Tibial nerve (tissue), 4 donors: ENCODE measurements at places on chromosomes 2 and 18.

GRCh38 chr2:162013514-162014475 is 60.2 kb downstream of the DPP4 start:
- H3K4me3 ChIP-seq: no peak overlapping the region
- DNase-seq: no peak
- H3K27me3 ChIP-seq: no peaks in the 10 kb centered on the region
- H3K27ac ChIP-seq: no peak overlapping the region

DNA sequence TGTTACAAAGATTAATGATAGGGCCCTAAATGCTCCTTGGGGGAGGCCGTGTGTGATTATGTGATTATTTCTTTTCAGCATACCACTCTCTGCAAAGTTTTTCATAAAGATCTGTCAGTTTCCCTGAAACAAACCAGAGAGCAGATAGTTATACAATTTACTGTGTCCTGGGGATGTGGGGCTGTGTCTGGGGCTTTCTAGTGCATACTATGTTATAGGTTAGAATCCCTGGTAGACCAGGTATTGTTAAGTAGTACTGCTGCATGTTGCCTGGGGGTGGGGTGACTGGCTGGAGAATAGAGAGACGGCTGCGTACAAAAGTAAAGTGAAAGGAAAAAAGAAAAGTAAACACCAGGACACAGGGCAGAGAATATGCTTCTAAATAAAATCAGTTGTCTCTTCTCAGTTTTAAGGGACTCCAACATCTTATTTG is 3.3 kb upstream of the CCBE1 start:
- no peaks in the 10 kb centered on the region for H3K36me3 ChIP-seq
- H3K27ac ChIP-seq: no peak overlapping the region
- no peak for DNase-seq

- H3K4me3 ChIP-seq: no peak overlapping the region
- no peaks in the 10 kb centered on the region for H3K4me1 ChIP-seq
- H3K27ac ChIP-seq: no peak overlapping the region
- peak; percentile 6 for DNase-seq
Measured at GRCh38 chr2:182616471-182617393, 99.3 kb upstream of the DNAJC10 start.

DNA sequence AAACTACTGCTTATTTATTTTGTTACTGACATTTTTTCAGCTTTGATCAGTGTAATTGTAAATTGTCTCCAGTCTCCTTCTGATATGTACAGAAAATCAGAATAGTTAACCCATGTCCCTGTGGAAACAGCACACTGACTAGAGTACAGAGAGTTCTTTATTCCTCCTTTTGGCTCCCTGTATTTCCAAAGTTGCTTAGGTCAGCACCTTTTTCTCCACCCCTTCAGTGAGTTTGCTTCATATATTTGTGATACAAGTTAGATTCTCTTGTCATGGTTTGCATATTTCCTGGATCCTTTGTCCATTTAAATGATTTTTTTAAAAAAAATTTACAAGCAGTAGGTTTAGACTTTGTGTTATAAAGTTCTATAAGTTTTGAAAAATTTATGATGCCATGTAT is 2051.1 kb upstream of the LRRTM1 start:
- no peak for DNase-seq
- no peak overlapping the region for H3K4me3 ChIP-seq
- no peaks in the 10 kb centered on the region for H3K27me3 ChIP-seq
- no peaks in the 10 kb centered on the region for H3K36me3 ChIP-seq
- H3K4me1 ChIP-seq: no peaks in the 10 kb centered on the region

DNA sequence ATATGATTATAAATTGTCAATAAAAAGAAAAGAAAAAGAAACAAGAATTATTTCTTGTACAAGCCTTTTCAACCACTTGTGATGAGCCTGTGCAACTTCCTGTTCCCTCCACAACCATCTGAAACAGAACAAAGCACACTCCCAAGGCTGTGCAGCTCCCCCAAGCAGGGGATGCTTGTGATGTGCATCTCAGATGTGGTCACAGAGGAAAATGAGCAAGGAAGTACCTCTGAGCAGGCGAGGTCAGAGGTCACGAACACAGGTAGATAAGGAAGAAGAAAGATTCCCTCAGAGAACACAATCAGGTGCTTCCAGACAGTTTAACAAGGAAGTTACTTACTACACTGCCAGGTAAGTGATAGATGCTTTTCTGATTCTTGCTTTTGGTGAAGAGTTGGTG is 274.8 kb upstream of the SLC39A10 start:
- no peak for DNase-seq
- H3K27ac ChIP-seq: no peak overlapping the region
- no peaks in the 10 kb centered on the region for H3K36me3 ChIP-seq
- no peaks in the 10 kb centered on the region for H3K27me3 ChIP-seq
- no peak overlapping the region for H3K4me3 ChIP-seq

GRCh38 chr2:51695531-51695930 is 663.6 kb upstream of the NRXN1 start:
- no peaks in the 10 kb centered on the region for H3K4me1 ChIP-seq
- H3K4me3 ChIP-seq: no peak overlapping the region
- no peaks in the 10 kb centered on the region for H3K27me3 ChIP-seq
- DNase-seq: no peak
- no peak overlapping the region for H3K27ac ChIP-seq

GRCh38 chr2:128454980-128455720 is 136.5 kb upstream of the HS6ST1 start:
- DNase-seq: no peak
- H3K36me3 ChIP-seq: no peaks in the 10 kb centered on the region
- no peaks in the 10 kb centered on the region for H3K27me3 ChIP-seq
- H3K4me1 ChIP-seq: no peaks in the 10 kb centered on the region

GRCh38 chr2:57180042-57180567 is 866.5 kb upstream of the VRK2 start:
- no peak overlapping the region for H3K4me3 ChIP-seq
- H3K27me3 ChIP-seq: no peaks in the 10 kb centered on the region
- no peaks in the 10 kb centered on the region for H3K36me3 ChIP-seq
- H3K27ac ChIP-seq: no peak overlapping the region

DNA sequence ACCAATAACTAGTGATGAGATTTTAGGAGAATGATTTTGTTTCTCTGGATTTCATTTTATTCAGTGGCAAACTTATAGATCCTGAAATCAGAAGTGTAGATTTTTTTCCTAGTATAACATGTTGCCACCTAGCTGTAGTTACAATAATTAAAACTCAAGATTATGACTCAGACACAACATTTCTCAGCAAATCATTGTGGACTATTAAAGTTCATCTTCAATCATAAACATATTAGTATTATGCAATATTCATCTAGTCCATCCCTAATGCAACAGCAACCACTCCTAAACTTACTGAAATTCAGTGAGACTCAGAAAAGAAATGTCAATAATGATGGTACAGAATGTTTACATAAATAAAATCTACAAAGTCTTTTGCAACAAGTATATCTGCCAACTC is 51.3 kb downstream of the USP34 start:
- DNase-seq: no peak
- no peak overlapping the region for H3K4me3 ChIP-seq
- peaks cover 15% of the 10 kb centered on the region for H3K36me3 ChIP-seq
- no peaks in the 10 kb centered on the region for H3K27me3 ChIP-seq

DNA sequence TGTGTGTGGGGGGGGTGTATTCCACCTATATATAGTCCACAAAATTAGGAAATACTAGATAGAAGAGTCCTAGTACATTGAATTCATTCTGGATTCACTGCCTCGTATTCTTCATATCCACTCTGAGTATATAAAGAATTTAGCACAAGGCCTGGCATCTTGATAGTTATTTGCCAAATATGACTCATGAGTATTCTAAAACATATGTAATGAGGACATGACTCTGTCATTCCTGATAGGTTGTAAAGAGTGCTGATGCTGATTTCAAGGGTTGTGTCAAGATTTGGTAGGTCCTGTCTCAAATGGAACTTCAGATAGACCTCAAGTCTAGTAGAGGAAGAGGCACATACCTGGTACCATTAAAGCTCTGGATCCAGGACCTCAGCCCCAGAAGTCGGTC is 173.4 kb upstream of the BOD1L2 start:
- no peak overlapping the region for H3K27ac ChIP-seq
- DNase-seq: no peak
- H3K4me1 ChIP-seq: no peaks in the 10 kb centered on the region
- no peaks in the 10 kb centered on the region for H3K27me3 ChIP-seq

- H3K27me3 ChIP-seq: no peaks in the 10 kb centered on the region
- no peaks in the 10 kb centered on the region for H3K36me3 ChIP-seq
- H3K4me1 ChIP-seq: no peaks in the 10 kb centered on the region
Measured at GRCh38 chr2:238882082-238882755, 34.3 kb downstream of the TWIST2 start.

GRCh38 chr2:9107168-9108025 is 99.2 kb upstream of the ASAP2 start:
- no peak for DNase-seq
- H3K36me3 ChIP-seq: no peaks in the 10 kb centered on the region
- H3K27ac ChIP-seq: no peak overlapping the region
- H3K27me3 ChIP-seq: no peaks in the 10 kb centered on the region
- H3K4me1 ChIP-seq: peaks cover 17% of the 10 kb centered on the region
- no peak overlapping the region for H3K4me3 ChIP-seq

- H3K4me1 ChIP-seq: no peaks in the 10 kb centered on the region
- no peaks in the 10 kb centered on the region for H3K36me3 ChIP-seq
- no peaks in the 10 kb centered on the region for H3K27me3 ChIP-seq
Measured at GRCh38 chr2:119439574-119440500, 8.2 kb downstream of the TMEM37 start.

DNA sequence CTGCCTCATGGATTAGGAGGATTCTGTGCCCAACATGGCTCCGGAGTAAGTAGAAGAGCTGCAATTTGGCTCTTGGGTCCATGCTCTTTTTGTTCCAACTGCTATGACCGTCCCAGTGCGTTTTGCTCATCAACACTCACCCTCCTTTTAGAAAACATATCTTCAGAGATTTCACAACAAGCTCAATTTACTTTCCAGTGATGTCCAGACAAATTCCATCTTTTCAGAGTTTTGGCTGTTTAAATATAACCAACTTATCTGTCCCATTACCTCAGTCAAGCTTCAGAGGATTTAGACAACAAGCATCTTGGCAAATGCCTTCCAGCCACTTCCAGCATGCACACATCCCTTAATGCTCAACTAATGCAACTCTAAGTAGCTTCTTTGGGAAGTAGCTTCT is 6.9 kb upstream of the SLC14A2 start:
- no peaks in the 10 kb centered on the region for H3K36me3 ChIP-seq
- no peak overlapping the region for H3K27ac ChIP-seq
- H3K4me3 ChIP-seq: no peak overlapping the region
- no peak for DNase-seq

- peak; percentile 94 for DNase-seq
- H3K36me3 ChIP-seq: no peaks in the 10 kb centered on the region
- H3K27me3 ChIP-seq: no peaks in the 10 kb centered on the region
- peak overlapping the region; percentile 71 for H3K4me3 ChIP-seq
- peak overlapping the region; percentile 99 for H3K27ac ChIP-seq
Measured at GRCh38 chr2:28391564-28392296, 928 bp upstream of the FOSL2 start.

DNA sequence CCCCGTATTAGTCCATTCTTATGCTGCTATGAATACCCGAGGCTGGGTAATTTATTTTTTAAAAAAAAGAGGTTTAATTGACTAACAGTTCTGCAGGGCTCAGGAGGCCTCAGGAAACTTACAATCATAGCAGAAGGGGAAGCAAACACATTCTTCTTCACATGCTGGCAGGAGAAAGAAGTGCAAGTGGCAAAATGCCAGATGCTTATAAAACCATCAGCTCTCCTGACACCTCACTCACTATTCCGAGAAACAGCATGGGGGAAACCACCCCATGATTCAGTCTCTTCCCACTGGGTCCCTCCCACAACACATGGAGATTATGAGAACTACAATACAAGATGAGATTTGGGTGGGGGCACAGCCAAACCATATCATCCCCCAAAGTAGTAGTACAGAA is 2148.5 kb upstream of the PIK3C3 start:
- no peak overlapping the region for H3K27ac ChIP-seq
- DNase-seq: no peak
- no peaks in the 10 kb centered on the region for H3K36me3 ChIP-seq
- H3K4me1 ChIP-seq: no peaks in the 10 kb centered on the region
- H3K27me3 ChIP-seq: no peaks in the 10 kb centered on the region

- H3K4me3 ChIP-seq: peak within 1 kb of the TSS; percentile 38
- no peaks in the 10 kb centered on the region for H3K27me3 ChIP-seq
- H3K27ac ChIP-seq: peak within 1 kb of the TSS; percentile 87
- DNase-seq: peak; percentile 66
Measured at GRCh38 chr2:189179570-189179950, at the start of gene COL5A2. TSS of gene COL5A2 (minus strand) at chr2:189179761. CDS start at chr2:189179604, 157 bp downstream.

- no peak overlapping the region for H3K4me3 ChIP-seq
- H3K4me1 ChIP-seq: no peaks in the 10 kb centered on the region
- no peaks in the 10 kb centered on the region for H3K27me3 ChIP-seq
- no peak overlapping the region for H3K27ac ChIP-seq
Measured at GRCh38 chr18:53753601-53754000, 470.9 kb downstream of the MBD2 start.

GRCh38 chr2:55519938-55520885 is 694 bp downstream of the CFAP36 start:
- H3K36me3 ChIP-seq: peaks cover 28% of the 10 kb centered on the region
- peaks cover 14% of the 10 kb centered on the region for H3K4me1 ChIP-seq
- H3K27ac ChIP-seq: peak overlapping the region; percentile 91
- H3K4me3 ChIP-seq: peak overlapping the region; percentile 70

GRCh38 chr2:38156436-38156835 is 80.5 kb upstream of the CYP1B1 start:
- no peaks in the 10 kb centered on the region for H3K4me1 ChIP-seq
- no peak overlapping the region for H3K27ac ChIP-seq
- no peak for DNase-seq
- no peaks in the 10 kb centered on the region for H3K27me3 ChIP-seq

- no peak overlapping the region for H3K27ac ChIP-seq
- no peaks in the 10 kb centered on the region for H3K36me3 ChIP-seq
- no peak overlapping the region for H3K4me3 ChIP-seq
- H3K27me3 ChIP-seq: no peaks in the 10 kb centered on the region
- peaks cover 5% of the 10 kb centered on the region for H3K4me1 ChIP-seq
Measured at GRCh38 chr2:17625446-17625845, 85.0 kb downstream of the VSNL1 start.

- no peak overlapping the region for H3K4me3 ChIP-seq
- no peak overlapping the region for H3K27ac ChIP-seq
- peaks cover 46% of the 10 kb centered on the region for H3K27me3 ChIP-seq
- no peaks in the 10 kb centered on the region for H3K36me3 ChIP-seq
Measured at GRCh38 chr2:218849721-218850120, 9.9 kb upstream of the WNT6 start.

GRCh38 chr2:203470371-203470770 is 64.7 kb downstream of the RAPH1 start:
- H3K27me3 ChIP-seq: no peaks in the 10 kb centered on the region

- DNase-seq: no peak
- no peak overlapping the region for H3K4me3 ChIP-seq
- H3K27ac ChIP-seq: no peak overlapping the region
- no peaks in the 10 kb centered on the region for H3K36me3 ChIP-seq
Measured at GRCh38 chr2:81528852-81529480, 1224.4 kb upstream of the LRRTM1 start.

- H3K36me3 ChIP-seq: no peaks in the 10 kb centered on the region
- H3K4me3 ChIP-seq: no peak overlapping the region
- peaks cover 12% of the 10 kb centered on the region for H3K4me1 ChIP-seq
- H3K27ac ChIP-seq: no peak overlapping the region
Measured at GRCh38 chr2:239564587-239564986, 163.8 kb upstream of the HDAC4 start.

- H3K36me3 ChIP-seq: no peaks in the 10 kb centered on the region
- no peak for DNase-seq
- H3K27me3 ChIP-seq: no peaks in the 10 kb centered on the region
- peak overlapping the region; percentile 92 for H3K27ac ChIP-seq
- H3K4me1 ChIP-seq: peaks cover 42% of the 10 kb centered on the region
Measured at GRCh38 chr2:127663566-127664064, 11.7 kb downstream of the LIMS2 start.
